ENCODE measurements at places on chromosomes 11 and 22.

DNA sequence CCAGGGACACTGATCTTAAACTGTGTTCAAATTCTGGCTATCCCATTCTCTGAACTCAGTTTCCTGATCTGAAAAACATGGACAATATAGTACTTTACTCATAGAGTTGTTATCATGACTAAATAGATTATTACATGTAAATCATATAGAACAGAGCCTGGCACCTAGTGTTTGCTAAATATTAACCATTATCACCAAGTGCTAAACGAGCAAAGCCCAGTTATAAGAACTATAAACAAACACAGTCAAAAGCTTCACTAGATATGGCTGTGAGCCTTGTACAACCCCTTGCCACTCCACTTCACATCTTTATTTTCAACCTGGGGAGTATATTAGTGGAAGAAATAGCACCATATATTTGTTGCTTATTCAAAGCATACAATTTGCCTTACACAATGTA lies 338.9 kb upstream of the CADM1 start:
- no peak for DNase-seq

DNA sequence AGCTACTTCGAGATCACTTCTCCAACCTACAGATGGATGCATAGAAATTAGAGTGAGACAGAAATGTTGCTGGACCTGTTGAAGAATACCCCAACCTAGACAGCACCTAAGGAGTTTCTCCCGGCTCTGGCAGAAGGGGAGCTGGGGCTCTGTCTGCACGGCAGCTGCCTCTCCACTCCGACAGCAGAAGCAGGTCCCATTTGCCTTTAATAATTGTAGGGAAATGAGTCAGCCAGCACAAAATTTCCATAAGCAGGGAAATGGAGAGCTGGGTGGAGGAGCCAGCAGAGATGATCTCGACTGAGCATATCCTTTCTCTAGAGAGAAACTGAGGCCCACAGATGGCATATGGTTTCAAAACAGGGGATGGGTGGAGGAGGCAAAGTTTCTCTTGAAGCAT lies 80.1 kb downstream of the EFCAB6 start:
- DNase-seq, result no peak

- DNase-seq, result no peak
Measured at GRCh38 chr11:79950172-79950571, 509.3 kb upstream of the TENM4 start.

DNA sequence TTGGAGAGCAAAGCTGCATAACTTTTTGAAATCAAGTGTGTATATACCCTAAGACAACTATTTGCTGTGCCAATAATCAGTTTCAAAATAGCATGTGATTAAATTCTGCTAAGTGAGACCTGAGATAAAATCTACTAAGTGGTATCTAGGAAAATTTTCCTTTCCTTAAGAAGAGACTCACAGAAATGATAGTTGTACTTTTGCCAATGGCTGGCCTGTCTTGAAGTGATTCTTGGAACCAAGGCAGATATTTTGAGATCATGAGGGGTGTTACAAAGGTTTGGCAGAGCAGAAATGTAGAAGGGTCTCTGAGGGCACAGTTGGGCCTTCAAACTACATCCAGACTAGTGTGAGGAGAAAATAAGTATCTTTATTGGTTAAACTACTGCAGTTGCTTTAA lies 902.6 kb upstream of the TENM4 start:
- DNase-seq, result no peak

GRCh38 chr22:44146088-44146861 lies 34.5 kb upstream of the PARVG start:
- no peak for DNase-seq

- no peak for DNase-seq
Measured at GRCh38 chr22:26479792-26480610, 3.6 kb downstream of the HPS4 start.

DNA sequence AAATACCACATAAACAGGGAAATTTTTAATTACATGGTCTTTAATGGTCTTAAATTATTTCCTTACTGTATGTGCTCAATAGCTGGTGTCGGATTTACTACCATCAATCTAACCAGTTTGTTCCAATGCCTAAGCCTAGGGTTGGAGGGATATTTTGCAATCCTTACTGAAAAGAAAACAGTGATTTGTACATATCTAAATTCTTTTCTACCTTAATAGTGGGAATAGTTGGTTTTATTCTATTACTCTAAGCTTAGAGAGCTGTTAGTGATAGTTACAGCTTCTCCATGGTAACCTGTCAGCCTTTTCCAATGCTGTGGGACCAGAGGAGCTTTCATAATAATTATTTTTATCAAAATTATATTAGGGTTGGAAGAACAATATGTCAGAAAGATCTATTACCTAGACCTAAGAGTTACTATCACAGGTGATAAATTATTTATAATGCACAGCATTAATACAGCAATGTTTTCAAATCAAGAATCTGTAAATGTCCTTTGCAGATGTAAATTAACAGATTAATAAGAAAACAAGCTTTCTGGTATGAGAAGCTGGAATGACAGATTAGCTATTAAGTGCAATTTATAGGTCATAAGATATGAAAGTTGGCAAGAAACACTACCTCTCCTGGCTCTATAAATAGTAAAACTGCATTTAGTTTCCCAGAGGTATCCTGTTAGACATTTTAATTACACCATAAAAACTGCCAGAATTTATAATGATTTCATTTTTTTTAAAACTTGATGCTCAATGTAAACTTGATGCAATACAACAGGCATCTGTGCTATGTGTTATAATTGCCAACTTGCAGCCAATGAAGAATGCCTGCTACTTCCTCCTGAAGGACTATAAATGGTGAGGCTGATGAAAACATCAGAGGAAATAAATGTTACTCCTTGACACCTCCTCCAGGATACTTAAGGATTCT lies 262.0 kb upstream of the PITPNB start:
- DNase-seq, result no peak

GRCh38 chr11:125157953-125158680 lies 6.4 kb upstream of the PKNOX2 start:
- DNase-seq, result no peak

GRCh38 chr11:33320016-33320813 lies 63.0 kb downstream of the HIPK3 start:
- no peak for DNase-seq

DNA sequence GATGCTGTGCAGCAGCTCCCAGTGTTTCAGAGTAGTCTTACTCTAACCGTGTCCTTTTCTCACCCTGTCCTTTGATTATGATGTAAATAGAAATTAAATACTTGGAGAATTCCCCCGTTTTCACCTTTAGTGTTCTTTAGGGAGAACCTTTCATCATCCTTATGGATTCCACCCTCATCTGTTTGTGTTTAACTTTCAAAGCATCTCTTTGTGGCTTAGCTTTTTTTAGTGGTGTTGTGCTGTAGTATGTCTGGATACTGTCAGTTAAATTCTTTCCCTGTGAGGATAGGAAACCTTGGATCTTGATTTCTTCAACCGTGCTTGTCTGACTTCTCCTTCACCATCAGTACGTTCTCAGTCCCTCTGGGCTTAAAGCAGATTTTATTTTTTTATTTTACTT lies 48.5 kb downstream of the PPP6R3 start:
- no peak for DNase-seq

DNA sequence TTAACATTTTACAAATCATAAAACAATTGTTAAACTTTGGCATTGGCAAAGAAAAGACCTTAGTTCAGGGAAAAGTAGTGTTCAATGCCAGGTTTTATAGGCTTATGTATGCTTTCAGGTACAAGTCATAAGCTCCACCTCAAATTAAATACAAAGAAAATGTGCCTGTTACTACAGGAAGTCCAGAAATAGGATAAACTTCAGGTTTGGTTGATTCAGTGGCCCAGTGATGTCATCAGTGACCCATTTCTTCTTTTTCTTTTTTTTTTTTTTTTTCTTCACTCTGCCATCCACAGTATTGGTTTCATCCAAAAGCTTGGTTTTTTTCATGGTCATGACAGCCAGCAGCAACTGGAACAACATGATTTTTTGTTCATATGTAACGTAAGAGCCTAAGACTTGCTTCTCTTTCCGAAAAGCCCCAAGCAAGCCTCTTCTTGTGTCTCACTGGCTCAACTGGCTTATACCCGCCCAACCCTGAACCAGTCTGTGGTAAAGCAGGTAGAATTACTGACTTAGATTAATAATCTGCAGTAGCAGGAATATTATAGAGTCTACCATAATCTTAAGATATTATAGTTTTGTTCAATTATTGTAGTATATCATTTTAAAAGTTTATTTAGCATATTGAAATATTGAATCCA lies 46.2 kb downstream of the TTC17 start:
- DNase-seq, result no peak
